ENCODE measurements at places on chromosomes 4 and X. TPM values are rescaled to one million over a fixed set of nuclear protein-coding genes. Genes with fewer than 3 reads are reported as not detected.

DAPP1 gene
- total RNA-seq = 54.8 TPM

FSTL5 gene
- not detected for total RNA-seq

OTC gene
- total RNA-seq = not detected

MAGEA12 gene
- not detected for total RNA-seq

BRS3 gene
- not detected for total RNA-seq

DNA sequence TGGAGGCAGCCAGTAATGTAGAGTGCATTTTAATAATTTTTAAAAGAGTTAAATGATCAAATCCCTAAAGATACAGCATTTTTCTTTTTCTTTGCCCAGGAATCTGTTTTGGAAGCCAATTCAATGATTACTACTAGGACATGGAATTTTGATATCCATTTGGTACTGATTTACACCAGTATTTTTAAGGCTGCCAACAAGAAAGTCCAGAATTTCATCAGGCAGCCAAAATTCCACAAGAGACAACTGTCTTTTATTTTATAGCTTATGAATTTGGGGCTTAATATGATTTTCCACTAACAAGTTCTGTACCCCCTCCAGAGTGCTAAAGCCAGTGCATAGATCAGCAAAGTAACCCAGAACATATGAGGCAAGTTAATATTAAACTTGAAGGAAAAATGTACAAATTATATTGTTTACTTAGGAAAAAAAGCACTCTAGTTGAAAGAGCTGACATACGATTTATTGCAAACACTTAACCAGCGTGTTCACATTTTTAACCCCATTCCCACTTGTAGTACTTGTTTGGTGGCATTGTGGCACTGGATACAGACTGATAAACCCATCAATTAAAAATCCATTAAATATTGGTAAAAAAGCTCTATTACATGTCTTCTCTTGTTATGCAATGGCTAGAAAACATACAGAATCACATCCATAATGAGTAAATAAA lies 259.7 kb downstream of the DCHS2 start:
- DNase-seq = no peak

DNA sequence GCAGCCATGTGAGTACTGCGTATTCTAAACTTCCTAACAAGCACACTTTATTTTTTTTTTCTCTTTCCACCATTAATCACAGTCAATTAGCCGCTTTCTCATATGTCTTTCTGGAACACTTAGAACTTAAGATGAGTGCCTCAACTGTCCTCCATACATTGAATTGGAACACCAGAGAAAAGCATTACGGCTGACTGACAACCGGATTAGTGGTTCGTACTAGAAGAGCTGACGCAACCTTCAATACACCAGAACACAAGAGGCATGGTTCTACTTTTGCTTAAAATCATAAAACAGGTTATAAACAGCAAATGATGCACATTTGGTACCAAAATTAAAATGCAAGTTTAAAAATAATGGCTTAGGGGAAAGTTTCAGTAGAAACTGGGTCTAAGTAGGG lies 3.3 kb downstream of the TMEM47 start:
- DNase-seq = peak; percentile 36

DNA sequence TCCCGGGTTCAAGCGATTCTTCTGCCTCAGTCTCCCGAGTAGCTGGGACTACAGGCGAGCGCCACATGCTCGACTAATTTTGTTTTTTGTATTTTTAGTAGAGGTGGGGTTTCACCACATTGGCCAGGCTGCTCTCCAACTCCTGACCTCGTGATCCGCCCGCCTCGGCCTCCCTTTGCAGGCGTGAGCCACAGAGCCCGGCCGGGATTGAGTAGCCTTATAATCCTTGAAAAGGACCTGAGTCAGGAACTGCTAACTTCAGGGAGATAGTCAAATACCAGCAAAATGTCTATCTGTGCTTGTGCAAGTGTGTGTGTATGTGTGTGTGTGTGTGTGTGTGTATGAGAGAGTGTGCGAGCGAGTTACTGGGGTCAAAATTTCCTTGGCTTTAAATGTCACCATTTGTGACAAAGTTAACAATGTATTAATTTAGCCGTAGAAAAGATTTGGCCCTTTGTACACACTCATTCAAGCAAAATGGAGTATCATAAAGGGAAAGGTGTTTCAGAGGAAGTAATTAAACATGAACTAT lies 1.8 kb upstream of the KDM6A start:
- no peak for DNase-seq

GRCh38 chr4:73434311-73434710 lies 1.7 kb upstream of the AFP start:
- DNase-seq = no peak

DNA sequence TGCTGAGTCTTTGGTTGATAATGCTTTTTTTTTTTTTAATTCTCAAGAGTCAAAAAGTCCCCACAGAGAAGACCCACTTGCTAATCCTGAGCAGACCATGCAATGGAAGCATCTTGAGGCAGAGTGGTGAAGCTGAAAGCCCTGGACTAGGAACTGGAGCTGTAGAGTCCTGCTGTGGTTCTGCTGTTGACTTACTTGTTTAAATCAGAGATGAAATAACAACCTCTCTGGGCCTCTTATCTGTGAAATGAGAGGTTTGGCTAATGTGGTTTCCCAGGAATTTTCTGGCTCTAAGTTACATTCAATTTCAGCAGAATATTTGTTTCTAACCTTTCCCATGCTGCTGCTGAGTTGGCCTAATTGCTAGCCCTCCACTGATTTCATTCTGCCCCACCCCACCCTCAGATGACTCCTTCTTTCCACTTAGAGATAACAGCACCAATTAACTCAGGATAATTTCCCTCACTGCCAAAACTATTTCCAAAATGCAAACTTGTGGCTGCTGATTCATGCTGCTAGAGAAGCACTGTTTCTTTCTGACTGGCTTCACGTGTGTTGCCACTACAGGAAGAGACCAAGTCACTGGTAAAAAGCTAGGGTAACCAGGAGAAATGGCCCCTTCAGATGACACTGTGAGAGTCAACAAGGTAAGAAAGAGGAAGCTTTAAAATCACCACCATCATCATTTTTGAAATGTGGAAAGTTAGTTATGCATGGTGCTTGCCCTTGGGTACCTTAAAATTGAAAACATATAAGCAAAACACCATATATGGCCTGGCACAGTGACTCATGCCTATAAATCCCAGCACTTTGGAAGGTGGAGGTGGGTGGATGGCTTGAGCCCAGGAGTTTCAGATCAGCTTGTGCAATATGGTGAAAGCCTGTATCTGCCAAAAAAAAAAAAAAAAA lies 326.4 kb downstream of the DCHS2 start:
- DNase-seq = peak; percentile 97

DNA sequence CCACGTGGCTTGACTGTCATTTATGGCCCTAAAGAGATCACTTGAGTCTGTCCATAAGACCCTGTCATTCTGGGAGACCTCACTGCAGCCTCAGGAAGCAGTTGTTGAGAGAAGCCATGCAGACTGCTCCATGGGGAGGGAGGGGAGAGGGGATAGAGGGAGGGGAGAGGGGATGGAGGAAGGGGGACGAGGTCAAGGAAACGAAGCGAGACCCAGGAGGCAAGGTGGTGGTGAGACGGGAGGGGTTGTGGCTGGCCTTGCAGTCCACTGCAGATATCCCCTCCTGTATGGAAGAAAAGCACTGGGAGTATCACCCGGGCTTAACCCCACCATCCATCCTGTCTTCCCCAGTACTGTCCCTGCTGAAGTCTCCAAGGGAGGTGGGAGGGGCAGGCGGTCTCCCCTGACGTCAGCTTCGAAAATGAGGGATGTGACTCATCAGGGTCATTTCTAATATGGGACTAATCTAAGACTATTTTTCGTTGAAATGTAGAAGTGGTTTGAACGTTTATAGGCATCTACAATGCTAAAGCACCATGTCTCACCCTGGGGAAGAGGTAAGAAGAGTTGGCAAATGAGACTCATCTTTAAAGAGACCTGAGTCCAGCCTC lies 5.6 kb downstream of the TMEM255A start:
- DNase-seq = no peak

DNA sequence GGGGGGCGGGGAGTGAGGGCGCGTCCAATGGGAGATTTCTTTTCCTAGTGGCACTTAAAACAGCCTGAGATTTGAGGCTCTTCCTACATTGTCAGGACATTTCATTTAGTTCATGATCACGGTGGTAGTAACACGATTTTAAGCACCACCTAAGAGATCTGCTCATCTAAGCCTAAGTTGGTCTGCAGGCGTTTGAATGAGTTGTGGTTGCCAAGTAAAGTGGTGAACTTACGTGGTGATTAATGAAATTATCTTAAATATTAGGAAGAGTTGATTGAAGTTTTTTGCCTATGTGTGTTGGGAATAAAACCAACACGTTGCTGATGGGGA lies 1.1 kb downstream of the HTT start:
- DNase-seq = no peak

DNA sequence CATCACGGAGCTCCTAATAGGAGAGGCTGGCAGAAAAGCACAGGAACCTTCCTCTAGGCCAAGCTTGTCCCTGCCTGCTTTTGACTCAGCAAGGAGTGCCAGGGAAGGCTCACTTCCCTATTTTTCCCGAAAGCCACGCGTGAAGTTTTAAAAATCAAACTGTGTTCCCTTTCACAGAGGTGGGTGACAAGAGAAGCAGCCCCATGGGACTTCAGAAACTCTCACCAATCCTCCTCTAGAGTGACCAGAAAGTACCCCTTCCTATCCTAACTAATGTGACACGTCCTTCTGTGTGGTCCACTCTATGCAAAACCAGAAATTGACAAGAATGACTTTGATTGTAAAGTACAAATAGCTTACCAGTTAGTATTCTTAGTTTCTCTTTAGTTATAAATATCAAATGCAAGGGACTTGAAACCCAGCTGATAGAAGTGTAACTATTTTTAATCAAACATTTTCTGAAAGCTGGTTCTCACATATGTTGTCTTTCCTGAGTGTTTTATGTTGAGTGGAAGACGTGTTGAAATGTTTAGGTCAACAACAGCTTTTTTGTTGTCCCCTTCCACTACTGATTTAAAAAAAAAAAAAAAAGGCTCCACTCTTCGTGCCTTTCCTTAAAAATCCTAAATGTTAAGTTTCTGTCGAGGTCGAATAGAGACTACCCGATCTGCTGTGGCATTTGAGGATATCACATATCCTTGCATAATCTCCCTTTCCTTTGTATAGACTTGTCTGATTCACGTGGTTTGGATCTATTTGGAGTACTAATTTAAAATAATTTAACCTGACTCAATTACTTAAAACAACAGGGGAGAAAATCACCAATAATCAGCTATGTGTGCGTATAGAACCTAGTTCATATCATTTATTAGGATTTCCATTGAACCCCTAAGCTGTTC lies 42.1 kb downstream of the NFKB1 start:
- peak; percentile 58 for DNase-seq

Measured in mammary epithelial cell (primary cell).